H1 (cell line): ENCODE measurements at places on chromosomes 5 and 9. TPM values are rescaled to one million over a fixed set of nuclear protein-coding genes. Genes with fewer than 3 reads are reported as not detected.

GRCh38 chr9:114037249-114037648, 40.9 kb downstream of the AMBP start:
- peak; percentile 33 for DNase-seq

GRCh38 chr5:134944630-134945029, 23.1 kb upstream of the CATSPER3 start:
- no peak for DNase-seq

DNA sequence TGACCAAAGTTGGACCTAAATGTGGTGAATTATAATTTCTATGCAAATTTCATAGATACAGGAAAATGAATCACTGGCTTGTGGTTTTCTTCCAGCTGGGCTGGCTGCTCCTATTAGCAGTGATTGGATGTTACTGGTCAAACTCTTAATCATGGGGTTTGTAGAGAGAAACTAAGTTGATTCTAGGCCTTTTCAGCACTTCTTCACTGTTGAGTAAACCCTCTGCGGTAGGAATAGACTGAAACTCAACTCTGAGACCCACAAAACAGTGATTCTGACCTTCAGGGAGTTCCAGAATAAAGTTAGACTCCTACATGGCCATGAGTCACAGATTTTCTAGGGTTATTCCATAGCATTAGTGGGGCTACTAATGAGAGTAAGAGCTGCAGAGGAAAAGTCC, 47.9 kb upstream of the FKTN start:
- DNase-seq = no peak

The RASEF gene
- total RNA-seq = 4.3 and 4.6 TPM in 2 replicates

The ROR2 gene
- 4.0 and 4.3 TPM in 2 replicates for total RNA-seq
